ENCODE measurements at places on chromosomes 7 and 10.

DNA sequence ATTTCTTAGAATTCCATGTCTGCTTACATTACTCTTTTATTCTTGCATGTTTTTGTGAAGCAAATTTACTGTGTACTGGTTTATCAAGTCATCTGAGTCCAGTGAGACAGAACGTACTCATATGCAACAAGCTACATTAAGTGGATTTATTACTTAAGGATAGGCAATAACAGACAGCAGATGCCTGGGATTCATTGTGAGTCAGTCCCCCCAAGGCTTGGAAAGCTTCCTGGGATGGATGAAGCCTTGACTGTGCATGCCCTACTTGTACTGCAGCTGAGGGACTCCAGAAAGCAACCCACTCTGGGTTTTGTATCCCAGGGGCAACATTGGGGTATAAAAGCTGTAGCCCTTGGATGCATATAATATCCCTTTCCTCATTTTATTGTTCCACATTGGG, 113.4 kb upstream of the RAB18 start:
- no peak for DNase-seq

DNA sequence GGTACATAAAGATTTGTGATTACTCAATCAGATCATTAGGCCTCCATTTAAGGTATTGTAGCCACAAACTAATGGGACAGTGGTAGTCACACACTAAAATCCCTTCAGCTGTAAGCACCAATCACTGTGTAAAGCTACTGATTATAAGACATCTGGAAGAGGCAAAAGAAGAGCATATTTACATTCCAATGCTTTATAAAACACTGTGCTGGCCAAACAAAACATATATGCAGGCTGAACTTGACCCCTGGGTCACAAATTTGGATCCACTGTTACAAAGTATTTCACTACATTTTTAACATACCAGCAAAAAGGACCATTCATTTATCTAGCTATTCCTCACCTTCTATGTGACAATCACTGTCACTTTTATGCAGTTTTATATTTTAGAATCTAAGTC, 41.4 kb upstream of the ANLN start:
- DNase-seq = no peak

DNA sequence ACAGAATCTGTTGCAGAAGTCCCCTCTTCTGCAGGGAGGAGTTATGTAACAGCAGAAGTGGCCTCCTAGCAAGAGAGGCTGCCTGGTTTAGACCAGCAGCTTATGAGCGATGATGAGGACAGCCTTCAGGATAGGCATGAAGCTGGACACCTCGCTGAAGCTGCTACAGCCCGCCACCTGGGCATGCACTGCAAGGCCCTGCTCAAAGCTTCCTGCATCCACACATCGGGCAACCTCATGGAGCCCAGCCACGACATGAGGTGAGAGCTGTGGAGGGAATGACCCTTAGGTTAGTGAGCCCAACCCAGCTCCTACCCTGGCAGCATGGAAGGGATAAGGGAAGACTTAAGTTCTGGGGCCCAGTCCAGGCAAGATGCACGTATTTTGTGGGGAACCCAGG, 24.7 kb downstream of the WNT8B start:
- DNase-seq = no peak

DNA sequence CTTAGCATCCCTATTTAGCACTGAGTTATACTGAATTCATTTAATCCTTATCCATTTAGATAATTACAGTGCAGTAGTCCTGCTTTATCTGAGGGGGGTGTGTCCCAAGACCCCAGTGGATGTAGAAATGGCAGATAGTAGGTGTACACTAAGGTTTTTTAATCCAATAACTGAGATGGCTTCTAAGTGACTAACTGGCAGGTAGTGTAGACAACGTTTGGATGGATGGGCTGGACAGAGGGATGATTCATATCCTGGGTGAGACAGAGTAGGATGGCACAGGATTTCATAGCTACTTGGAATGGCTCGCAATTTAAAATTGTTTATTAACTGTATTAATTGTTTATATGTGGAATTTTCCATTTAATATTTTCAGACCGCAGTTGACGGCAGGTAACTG, 295.6 kb downstream of the CCDC3 start:
- DNase-seq = no peak

DNA sequence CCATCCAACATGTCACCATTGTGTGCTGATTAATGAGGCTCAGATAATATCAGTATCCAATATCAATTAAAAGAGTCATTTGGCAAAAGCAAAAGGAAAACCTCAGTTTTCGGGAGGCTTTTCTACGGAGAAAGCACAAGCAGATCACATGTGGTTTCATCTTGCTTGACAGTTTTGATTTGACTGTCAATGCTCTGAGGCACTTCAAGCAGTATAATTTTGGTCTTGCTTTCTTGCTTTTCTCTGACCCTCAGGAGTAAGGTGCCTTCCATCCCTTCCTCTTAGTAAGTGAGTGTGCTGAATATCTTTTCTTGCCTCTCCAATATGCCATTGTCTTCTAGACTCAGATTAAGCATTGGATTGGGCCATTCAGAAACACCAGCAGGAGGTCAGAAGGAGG, 115.5 kb upstream of the CALCR start:
- DNase-seq = no peak

DNA sequence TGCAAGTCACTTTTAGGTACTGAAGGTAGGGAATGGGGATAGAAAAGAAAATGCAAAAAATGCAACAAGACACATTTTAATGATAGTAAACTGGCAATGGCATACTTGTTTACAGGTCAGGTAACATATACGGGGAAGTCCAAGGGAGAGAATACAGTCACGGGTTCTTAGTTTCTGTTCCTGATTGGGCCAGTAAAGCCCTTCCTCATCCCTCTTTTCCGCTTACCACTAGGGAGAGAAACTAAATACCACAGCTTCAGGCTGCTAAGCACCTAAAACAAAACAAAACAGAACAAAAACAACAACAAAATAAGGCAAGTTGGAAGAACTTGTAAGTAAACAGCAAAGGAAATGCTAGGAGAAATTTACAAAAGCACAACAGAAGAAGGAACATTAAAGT, 65.2 kb upstream of the OGDHL start:
- DNase-seq = peak; percentile 33

DNA sequence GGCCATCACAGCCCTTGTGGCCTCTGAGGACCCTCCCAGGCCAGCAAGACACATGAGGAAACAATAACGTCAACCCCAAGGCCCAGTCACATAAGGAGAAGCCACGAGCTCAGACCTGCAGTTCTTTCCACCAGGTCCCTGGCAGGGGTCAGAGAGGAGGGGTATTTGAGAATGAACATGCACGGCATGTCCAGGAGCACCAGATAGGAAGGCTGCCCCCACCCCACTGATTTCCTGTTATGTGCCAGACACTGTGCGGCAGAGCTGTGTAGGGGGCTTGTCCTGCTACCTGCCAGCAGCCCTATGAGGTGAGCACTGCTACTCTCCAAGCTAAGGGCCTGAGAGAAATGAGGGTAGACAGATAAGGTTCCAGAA, 40.7 kb upstream of the ZMIZ1 start:
- DNase-seq = no peak

DNA sequence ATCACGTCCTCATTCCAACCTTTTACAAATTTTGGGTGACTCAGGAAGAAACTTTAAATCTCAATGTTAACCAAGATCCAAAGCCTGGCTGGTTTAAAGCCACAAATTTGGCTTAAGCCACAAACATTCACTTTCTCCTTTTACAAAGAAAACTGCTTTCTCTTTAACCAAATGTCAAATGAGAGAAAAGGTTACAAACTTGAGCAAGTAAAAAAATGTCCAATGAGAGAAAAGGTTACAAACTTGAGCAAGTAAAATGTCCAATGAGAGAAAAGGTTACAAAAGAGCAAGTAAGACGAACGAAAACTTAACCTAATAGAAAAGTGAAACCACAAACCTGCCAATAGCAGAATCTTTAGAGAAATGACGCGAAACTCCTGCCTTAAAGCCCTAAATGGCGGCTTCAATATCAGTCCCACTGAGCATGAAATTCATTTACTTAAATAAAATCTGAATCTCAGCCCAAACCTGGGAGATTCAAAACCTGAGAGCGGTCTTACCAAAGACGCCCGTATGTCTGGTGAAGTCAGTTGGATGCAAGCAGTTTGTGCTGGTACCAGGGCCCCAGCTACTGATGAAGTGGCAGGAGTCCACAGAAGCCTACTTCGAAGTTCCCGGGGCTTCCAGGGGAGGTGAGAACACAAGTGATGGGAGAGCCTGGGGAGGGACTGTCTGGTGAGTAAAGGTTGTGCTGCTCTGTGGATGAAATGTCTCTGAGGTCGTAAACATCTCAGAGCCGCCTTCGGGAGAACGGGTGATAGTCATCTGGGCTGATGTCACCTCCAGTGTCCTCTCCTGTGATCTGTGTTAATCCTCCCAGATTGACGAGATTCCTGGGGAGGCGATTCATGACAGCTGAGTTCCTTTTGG, 74.6 kb downstream of the PAXIP1 start:
- DNase-seq = peak; percentile 96

- no peak for DNase-seq
Observed at GRCh38 chr7:69012149-69012548, 586.1 kb upstream of the AUTS2 start.

DNA sequence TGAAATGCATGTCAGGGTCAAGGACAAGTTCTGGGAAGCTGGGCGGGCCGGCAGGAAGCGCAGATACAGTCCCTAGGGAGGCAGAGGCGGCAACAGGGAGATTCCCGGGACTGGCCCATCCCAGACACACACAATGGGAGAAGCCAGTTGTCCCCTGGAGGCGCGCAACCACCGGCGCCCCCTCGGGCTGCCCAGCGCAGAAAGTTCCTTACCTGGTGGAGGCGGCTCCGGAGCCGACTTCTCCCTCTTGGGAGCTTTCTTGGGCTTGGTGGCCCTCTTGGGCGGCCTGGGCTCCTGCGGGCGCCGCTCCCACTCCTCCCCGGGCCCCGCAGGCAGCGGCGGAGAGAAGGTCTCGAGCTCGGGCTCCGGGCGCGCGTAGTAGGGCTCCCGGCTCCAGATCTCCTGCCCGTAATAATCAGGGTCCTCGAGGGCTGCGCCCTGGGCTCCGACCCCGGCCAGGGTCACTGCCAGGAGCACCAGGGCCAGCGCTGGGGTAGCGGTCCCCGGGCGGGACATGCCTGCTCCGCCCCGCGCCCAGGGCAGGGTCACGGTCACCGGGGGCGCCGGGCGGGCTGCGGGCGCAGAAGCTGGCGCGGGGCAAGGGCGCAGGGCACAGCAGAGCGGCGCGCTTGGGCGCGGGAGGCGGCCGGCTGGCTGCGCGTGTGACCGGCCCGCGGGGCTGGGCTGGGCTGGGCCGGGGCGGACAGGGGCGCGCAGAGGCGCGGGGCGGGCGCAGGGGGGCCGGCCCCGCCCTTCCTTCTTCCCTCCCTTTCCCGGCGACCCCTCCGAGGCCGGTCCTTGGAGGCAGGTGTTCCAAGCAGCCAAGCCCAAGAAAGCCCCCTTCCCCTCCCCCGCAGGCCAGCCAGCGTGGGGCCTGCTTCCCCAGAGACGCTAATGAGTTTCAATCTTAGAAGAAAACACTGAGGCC, at the start of gene CPXM2:
CPXM2 (minus strand) TSS at position 664 of the 928 bp plus-strand sequence; CDS start at position 516, 148 bp downstream.
- DNase-seq = no peak

DNA sequence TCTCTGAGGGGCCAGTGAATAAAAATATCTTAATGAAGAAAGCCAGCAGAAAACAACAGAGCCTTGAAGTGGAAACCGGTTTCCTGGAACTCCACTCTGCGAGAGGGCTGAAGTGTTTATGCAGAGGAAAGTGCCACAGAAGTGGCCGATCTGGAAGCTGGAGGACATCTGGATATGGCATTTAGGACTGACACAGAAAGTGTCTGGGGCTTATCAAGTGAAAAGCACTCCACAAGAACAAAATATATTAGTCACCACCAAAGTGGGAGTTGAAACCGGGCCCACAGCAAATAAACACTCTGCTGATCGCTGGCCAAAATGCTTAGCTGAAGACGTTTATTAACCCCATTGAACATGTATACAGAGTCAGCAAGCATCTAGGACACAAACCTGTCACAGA, 7.8 kb downstream of the NOD1 start:
- no peak for DNase-seq

DNA sequence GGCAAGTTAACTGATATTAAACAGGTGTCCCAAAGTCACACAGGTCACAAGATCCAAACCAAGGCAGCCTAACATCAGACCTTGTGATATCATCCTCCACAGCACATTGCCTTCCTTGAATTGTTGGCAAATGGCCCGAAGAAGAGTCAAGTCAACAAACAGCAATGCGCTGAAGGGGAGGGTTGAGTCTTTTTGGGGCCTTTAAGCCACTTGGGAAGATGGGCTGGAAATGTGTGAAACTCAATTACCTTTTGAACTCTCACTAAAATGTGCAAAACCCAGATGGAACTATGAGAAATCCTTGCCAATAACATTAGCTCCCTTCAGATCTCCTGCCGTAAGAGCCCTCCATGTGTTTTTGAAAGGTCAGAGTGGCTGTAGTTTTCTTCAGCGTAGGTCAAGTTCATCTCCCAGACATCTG, 47.9 kb upstream of the STK17A start:
- no peak for DNase-seq

GRCh38 chr7:23759671-23760391, 49.8 kb downstream of the STK31 start:
- DNase-seq = no peak

DNA sequence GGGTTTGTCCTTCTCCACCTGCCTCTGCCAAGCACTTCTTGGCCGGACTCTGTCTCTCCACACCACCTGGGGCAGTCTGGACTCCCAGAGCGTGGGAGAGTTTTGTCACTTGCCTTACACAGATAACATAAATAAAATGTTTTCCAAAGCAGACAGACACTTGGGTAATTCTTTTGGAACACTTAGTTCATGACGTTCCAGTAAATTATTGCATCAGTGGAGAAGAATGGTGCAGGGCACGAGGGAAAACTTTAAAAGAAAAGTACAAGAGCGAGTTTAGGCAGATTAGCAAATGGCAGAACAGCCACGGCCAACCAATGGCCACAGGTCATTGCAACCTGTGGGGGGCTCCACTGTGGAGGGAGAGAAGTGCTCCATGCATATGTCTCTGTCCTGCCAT, 170.6 kb upstream of the GRB10 start:
- DNase-seq = no peak

GRCh38 chr10:54665095-54665494, 135.9 kb downstream of the PCDH15 start:
- no peak for DNase-seq

DNA sequence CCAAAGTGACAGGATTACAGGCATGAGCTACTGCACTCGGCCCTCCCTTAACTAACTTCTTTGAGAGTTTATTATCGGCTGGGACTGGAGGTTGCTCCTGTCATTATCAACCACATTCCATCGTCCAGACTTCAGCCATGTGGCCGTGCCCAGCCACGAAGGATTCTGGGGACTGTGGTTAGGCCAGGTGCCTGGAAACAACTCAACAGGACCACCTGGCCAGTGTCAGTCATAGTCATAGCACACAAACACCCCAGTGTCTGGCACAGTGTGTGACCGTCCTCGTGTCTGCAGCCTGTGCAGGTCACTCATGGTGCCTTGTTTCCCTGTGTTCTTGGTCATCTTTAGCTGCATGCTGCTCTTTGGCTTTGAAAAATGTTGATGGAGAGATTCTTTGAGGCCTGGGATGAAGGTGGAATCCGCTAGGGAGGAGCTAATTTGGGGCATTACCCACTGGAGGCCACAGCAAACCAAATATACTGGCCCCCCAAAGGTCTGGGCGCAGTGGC, 12.7 kb upstream of the AMZ1 start:
- DNase-seq = no peak

DNA sequence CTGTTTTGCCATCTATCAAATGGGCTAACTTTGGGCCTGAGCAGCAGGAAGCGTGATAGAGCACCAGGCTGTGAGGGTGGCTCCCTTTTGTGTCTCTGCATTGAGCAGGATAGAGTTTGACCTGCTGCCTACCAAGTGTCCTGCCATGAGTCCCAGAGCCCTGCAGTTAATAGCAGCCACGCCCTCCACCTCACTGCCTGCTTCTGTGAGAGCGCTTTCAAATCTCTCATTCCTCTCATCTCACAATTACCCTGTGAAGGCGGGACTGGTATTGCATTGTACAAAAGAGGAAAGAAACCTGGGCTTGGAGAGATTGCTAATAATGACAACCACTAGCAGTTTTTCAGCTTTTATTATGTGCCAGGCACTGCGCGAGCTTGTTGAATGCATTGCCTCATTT, 39.9 kb downstream of the UNC5B start:
- no peak for DNase-seq

All from pons (tissue), 1 donor.